Panc1 (cell line): ENCODE measurements at places on chromosomes 12 and 14.

- no peak for DNase-seq
Observed at GRCh38 chr12:124952801-124953200, 36.1 kb downstream of the DHX37 start.

GRCh38 chr14:101849125-101849524 is 87.6 kb downstream of the PPP2R5C start:
- DNase-seq, result no peak

GRCh38 chr12:86662464-86662863 is 406.3 kb upstream of the MGAT4C start:
- DNase-seq, result no peak

- DNase-seq, result no peak
Observed at GRCh38 chr14:49017447-49017846, 568.7 kb downstream of the RPS29 start.

DNA sequence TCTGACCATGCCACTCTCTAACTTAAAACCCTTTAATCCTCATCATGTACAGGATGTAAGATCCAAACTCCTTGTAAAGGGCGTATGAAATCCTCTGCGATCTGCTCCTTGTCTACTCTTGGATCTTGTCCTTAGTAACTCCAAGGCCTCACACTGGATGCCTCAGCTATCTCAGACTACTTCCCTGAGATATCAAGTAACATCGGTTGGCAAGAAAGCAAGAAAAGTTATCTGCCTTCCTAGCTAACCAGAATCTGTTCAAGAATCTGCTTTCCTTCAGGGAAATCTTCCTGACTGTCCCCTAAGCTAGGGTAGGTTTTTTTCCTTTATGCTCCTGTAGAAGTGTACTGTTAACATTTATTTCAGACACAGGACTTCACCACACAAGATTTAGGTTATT is 82.6 kb downstream of the TAOK3 start:
- DNase-seq, result no peak

DNA sequence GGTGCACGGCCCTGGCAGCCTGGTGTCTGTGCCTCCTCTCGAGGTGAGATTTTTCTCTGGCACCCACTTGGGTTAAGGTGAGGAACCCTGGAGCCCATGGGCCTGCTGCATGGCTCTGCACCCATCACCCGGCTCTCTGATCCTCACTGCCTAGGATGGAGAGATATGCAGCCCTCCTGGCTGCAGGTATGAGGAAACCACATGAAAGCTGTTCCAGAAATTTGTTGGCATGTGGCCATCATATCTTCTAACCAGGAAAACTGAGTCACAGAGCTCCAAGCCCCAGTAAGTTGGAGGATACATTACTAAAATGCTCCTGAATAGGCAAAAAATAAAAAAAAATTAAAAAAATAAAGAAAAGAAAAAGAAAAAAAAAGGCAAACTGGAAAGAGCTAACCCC is 39.3 kb upstream of the DDX11 start:
- no peak for DNase-seq

- no peak for DNase-seq
Observed at GRCh38 chr12:113874326-113874725, 91.8 kb downstream of the RBM19 start.

GRCh38 chr14:24160499-24160849 is 591 bp upstream of the IRF9 start:
- no peak for DNase-seq

DNA sequence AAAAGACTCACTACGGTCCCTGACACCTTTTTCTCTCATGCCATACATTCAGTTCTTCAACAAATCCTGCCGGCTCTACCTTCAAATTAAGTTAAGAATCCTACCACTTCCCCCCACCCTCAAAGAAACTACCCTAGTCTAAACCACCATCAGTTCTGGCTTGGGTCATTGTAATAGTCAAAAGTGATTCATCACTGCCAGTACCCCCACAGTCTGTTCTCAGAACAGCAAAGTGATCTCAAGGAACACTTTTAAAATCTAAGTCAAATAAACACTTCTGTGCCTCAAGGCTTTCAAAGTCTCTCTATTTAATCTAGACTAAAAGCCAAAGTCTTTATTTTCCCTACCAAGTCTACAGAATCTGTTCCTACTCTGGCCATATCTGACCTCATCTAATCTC is 12.0 kb upstream of the FAM234B start:
- DNase-seq, result no peak

GRCh38 chr12:112826011-112826410 is 34.5 kb downstream of the RPH3A start:
- DNase-seq, result no peak

DNA sequence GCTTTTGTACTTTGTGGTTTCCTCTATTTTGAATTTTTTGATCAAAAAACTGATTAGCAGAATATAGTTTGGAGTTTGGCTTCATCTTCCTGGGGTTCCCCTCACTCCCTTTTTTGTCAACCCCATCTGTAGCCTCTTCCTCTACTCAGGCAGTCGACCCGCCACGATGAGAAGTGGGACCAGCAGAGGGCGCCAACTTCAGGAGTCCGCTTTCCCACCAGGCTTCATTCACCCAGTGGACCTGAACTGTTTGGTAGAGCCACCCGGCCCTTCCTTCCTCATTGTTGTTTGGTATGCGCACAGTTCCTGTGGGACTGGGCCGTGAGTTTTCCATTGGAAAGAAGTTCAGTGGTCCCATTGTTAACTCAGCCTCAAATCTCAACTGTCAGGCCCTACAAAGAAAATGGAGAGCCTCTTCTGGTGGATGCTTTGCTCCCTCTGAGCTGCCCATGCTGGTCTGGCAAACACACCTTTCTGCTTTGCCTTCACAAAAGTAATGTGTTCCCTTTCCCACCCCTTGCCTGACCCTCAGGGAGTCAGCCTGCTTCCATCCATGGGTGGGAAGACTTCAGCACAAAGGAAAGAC is 21.7 kb downstream of the TMBIM6 start:
- DNase-seq, result no peak

DNA sequence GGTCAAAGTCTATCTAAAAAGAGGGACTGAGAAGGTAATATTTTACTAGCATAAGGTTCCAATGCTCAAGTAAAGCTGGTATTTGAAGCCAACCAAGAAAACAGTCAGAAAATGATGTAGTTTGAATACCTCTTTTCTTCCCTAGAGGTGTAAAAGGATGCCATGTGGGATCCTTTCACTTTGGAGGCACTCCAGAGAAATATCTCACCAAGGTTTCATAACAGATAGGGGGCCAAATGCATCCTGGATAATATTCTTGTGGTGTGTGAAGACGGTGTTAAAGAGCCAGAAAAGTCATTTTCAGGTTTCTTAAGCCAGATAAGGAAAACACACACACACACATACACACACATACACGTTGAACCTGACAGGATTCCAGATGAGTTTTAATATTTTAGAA is 136.1 kb upstream of the PRKD1 start:
- DNase-seq, result no peak

GRCh38 chr12:6540181-6540877 is 6.0 kb downstream of the GAPDH start:
- no peak for DNase-seq

- DNase-seq, result no peak
Observed at GRCh38 chr12:12542964-12543363, 19.7 kb downstream of the DUSP16 start.

GRCh38 chr12:66669541-66669940 is 9.3 kb downstream of the GRIP1 start:
- DNase-seq, result no peak

GRCh38 chr12:68341822-68342221 is 9.7 kb upstream of the MDM1 start:
- DNase-seq, result no peak

GRCh38 chr14:86203843-86204242 is 673.9 kb downstream of the FLRT2 start:
- no peak for DNase-seq

- DNase-seq, result no peak
Observed at GRCh38 chr14:81192594-81192993, 28.2 kb downstream of the GTF2A1 start.
